ENCODE measurements at places on chromosomes 7 and 10. TPM values are rescaled to one million over a fixed set of nuclear protein-coding genes. Genes with fewer than 3 reads are reported as not detected.
A peak's percentile ranks its signal among the peaks of the same experiment; 100 is the strongest.

DNA sequence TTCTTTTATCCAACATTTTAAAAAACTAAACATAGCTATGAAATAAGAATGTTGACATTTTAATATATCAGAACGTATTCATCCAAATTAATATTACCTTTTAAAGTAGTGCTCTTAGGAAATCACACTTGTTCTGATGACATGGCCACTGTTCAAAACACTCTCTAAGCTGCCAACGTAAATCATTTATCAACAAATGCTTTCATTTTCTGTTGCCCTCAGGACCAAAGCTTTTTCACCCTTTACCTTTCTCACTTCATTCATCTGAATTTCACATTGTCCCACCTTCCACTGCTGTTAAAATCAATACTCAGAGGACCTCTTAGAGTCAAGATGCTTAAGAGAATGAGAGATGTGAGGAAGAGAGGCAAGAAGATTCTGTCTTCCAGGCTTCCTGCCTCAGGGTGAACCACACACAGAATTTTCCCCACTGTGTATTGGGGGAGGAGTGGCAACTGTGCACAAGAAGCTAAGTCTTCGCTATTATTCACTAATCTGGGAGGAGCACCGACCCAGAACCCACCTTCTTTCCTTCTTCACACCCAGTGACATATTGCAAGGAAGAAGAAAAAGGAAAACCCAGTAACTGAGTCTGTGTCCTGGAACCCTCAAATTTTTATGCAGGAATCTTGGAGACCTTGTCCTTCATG lies 21.0 kb downstream of the HIBADH start:
- peak; percentile 58 for DNase-seq

DNA sequence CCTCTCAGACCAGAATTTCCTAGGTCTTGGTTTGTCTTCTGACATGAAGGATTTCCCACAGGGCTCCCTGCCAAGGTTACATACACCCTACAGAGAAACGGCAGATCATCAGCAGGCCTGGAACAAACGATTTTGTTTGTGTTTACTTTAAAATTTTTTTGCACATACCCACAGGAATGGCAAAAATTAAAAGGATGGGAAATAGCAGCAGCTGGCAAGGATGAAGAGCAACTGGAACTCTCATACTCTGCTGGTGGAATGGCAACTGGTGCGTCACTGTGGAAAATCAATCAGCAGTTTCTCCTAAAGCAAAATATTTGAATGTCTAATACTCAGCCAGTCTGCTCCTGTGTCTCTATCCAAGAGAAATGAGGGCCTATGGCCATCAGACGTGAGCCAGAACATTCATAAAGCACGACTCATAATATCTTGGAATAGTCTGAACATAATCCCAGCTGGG lies 6.5 kb downstream of the BAIAP2L1 start:
- no peak for DNase-seq

DNA sequence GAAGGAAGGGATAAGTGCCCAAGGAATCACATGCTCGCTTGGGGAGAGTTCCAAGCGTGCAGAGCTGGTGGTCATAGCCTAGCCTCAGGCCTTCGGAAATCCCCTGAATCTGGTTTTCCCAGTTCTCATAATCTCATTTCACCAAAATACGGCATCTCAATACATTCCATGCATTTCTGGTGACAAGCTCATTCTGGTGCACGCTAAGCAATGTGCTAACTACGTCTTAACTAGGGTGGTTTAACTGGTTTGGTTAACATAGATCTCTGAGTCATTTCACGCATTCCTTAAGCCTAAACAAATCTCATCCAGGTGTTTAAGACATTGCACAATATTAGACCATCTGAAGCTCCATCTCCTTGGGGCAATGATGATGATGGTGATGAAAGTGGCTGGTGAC lies 72.9 kb upstream of the STEAP1B start:
- DNase-seq: peak; percentile 33

Gene OLAH
- not detected for total RNA-seq

DNA sequence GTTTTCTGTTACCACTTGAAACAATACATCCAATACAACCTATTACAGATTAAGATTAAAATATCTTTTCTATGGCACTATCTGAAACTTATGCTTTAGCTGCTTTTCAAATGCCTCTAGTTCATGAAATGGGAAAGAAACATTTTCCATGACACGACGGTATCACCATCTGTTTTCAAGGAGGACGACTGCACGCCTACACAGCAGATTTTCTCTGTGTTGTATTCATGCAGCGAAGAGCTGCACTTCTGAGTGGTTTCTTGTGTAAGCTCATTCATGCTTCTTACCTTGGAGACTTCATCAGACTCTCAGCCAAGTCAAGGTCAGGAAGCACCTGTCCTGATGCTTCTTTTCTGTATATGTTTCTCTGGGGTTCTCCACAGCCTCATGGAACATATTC lies 179.2 kb downstream of the DYNC1I1 start:
- DNase-seq: no peak

Gene GPR15LG
- not detected for total RNA-seq

Gene SLC26A3
- not detected for total RNA-seq

Gene COL13A1
- total RNA-seq: 0.18 TPM

Gene ENTPD1
- total RNA-seq: not detected

DNA sequence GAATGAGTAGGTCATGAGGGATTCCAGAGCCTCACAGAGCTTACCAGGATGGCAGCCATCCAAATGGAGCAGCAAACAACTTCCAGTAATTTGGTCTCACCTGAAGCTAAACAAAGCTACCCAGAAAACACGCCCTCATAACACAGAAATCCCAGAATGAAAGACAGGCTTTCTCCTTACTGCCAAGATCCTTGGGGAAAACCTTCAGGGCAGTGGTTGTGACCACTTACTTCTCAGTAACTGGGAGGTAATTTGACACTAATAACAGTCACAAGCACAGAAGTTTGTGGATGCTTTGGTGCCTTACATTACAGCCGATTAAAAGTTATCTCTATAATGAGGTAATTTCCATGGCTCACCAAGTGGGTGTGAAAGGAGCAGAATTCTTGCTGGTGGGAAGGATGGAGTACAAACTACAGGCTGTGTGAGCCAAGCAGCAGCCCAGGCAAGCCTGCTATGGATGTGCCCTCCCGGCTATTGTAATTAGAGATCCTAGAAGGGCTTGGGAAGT lies 10.4 kb downstream of the WDR91 start:
- no peak for DNase-seq

DNA sequence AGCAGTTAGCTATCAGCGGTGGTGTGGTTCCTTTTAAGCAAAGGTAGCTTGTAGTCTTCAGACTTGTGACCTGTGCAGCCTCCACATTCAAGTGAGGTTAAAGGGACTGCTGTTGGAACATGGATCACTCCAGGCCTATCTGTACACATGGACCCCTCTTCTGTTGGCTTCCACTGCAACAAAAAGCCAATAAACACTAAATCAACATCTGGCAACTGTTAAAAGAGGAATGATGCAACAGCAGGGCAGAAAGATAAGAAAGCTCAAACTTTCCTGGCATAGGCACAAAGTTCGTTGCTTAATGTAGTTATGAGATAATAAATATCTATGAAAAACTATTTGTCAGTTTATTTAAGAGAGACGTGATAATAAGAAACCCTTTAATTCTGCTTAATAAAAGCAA lies 4.0 kb upstream of the MINPP1 start:
- DNase-seq: no peak

Gene FKBP6
- not detected for total RNA-seq

GRCh38 chr10:91602868-91603568 lies 29.9 kb downstream of the PPP1R3C start:
- peak; percentile 31 for DNase-seq

GRCh38 chr7:153524070-153524601 lies 528.1 kb upstream of the DPP6 start:
- no peak for DNase-seq

- no peak for DNase-seq
Measured at GRCh38 chr10:3960496-3960895, 175.5 kb upstream of the KLF6 start.

GRCh38 chr10:61987951-61988379 lies 86.5 kb downstream of the ARID5B start:
- DNase-seq: no peak

GRCh38 chr7:28245123-28245878 lies 64.7 kb upstream of the JAZF1 start:
- DNase-seq: no peak

GRCh38 chr10:12062754-12063482 lies 5.8 kb upstream of the DHTKD1 start:
- no peak for DNase-seq

- no peak for DNase-seq
Measured at GRCh38 chr7:38727184-38727940, 96.2 kb upstream of the AMPH start.

- no peak for DNase-seq
Measured at GRCh38 chr7:6169805-6170520, 102.5 kb downstream of the CYTH3 start.

GRCh38 chr10:104935656-104936055 lies 294.6 kb downstream of the SORCS3 start:
- no peak for DNase-seq

DNA sequence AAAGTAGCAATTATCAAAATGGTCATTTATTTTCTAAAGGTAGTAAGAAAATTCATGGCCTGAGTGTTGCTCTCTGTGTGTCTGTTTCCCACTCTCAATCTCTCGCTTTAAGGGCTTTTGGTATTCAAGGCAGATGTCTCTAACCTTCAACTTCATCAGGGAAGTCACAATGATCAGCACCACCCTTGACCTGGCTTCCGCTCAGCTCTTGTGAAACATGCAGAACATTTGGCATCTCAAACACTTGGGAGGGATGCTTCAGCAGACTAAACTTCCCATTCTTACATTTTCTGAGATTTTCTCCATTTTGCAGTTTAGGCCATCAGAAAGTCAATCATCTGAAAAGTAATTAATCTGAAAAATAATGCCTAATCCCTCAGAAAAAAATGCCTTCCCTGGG lies 129.8 kb downstream of the AOAH start:
- no peak for DNase-seq

- no peak for DNase-seq
Measured at GRCh38 chr7:26180792-26181198, 19.8 kb downstream of the HNRNPA2B1 start.

Gene MORN4
- 1.2 TPM for total RNA-seq

Gene TBX20
- not detected for total RNA-seq

Gene CHCHD2
- total RNA-seq: 856 TPM

GRCh38 chr10:94407668-94408067 lies 5.3 kb downstream of the TBC1D12 start:
- no peak for DNase-seq

Gene EVX1
- total RNA-seq: 0.31 TPM

Gene EFCAB10
- total RNA-seq: not detected

DNA sequence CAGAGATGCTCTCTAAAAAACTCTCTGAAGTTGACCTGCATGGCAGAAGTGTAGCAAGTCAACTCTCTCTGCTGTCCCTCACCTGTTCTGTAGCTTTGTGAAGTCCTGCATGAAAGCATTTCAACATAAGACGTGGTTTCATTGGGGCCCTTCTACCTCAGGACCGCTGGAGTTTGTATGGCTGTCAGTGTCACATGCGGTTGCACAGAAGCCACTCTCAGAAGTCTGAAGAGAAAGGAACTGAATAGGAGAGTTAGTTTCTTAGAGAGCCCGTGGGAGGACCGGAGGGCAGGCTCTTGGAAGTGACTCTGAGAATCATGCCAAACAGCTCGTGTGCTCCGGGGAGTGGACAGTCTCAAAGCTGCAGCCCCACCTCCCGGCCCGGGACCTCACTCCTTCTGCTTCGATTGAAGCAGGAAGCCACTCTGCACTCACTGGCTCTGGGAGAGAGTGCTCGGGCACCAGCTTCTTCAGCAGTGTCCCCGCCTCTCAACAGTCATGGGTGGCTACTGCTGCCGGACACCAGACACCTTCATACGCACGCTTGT lies 486.7 kb downstream of the SDK1 start:
- DNase-seq: no peak

- no peak for DNase-seq
Measured at GRCh38 chr7:69598487-69599285, 411 bp downstream of the AUTS2 start.

GRCh38 chr10:115023715-115024114 lies 69.5 kb upstream of the ATRNL1 start:
- DNase-seq: no peak

DNA sequence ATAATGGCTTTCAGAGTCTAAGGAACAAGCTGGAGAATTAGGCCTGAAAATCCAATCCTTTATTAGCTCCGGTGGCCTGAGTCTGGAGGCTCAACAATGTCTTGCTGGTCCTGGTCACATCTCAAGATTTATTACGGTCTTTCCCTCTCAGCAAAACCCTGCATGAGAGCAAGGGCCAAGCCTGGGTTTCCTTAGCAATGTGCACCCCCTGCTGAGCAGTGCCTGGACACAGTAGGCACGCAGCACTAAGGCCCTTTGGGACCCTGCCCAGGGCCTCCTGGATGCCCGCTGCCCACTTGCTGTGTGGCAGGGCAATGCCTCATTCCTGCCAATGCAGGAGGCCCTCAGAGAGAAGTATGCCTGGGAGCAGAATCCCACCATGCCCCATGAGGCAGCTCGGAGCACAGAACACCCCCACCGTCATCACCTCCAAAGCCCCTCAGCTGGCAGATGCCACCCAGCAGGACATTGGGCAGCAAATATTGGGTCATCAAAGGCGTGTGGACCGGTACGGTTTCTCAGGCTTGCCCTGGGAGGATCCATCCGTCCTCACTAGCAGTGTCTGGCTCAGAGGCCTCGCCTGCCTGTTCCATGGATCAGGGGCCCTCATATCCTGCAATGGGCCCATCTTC lies 156.4 kb downstream of the OAT start:
- no peak for DNase-seq

DNA sequence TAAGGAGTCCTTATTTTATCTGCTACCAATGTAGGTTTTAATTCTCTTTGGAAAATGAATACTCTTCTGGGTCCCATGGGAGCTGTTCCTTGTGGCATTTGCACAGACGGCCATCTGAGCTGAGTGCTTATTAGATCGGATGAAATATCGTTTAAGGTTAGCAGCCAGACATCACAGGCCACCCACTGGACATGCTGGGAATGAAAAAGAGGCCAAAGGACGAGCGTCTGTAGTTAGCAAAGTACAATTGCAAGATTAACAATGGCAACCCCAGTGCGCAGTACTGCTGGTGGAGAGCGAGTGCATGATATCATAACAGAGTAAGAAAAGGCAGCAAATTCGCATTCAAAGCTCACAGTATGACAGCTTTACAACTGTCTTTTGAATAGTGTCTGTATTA lies 28.3 kb upstream of the CREB5 start:
- DNase-seq: no peak

DNA sequence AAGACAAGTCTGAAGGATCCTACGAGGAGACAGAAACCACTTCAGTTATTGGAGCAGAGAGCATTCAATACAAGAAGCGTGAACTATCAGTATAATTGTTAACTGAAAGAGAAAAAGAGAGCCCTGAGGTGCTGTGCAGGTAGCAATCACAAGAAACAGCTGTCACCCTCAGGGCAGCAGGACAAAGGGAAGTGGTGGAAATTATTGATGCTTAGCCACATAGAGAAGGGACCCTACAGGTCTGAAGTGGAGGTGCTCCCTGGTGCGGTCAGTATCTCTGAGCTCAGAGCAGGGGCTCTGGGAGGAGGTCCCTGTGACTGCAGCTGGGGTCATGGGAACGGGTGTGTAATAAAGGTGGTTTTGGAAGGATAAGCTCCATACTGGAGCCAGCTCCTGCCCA lies 97.8 kb upstream of the KLF6 start:
- DNase-seq: no peak

GRCh38 chr7:36638586-36639263 lies 85.6 kb downstream of the AOAH start:
- DNase-seq: no peak

- DNase-seq: no peak
Measured at GRCh38 chr7:144500225-144500624, 96.7 kb upstream of the NOBOX start.

- DNase-seq: peak; percentile 45
Measured at GRCh38 chr10:5976512-5977470, 552 bp downstream of the IL15RA start.

Data from HT-29 (cell line).